ENCODE measurements at places on chromosomes 12 and 14.

GRCh38 chr12:93713060-93713459, 35.9 kb downstream of the CRADD start:
- DNase-seq, result no peak

- DNase-seq, result no peak
Measured at GRCh38 chr12:3684449-3685051, 68.4 kb downstream of the CRACR2A start.

DNA sequence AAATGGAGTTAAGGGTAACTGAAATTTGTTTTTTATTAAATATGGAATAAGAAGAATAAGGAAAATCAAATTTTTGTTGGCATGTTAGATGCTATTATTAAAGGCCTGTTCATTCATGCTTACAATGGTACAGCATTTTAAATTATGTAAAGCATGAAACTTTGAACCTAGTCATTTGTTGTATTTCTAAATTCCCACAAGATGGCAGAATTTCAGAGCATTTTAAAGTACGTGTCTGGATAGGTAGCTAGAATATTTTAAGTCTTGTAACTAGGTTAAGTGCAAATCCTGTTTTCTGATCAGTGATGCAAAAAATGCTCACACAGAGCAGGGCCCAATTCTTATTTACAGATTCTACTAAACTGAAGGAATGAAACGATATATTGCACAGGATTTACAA, 585.6 kb upstream of the MIS18BP1 start:
- no peak for DNase-seq

DNA sequence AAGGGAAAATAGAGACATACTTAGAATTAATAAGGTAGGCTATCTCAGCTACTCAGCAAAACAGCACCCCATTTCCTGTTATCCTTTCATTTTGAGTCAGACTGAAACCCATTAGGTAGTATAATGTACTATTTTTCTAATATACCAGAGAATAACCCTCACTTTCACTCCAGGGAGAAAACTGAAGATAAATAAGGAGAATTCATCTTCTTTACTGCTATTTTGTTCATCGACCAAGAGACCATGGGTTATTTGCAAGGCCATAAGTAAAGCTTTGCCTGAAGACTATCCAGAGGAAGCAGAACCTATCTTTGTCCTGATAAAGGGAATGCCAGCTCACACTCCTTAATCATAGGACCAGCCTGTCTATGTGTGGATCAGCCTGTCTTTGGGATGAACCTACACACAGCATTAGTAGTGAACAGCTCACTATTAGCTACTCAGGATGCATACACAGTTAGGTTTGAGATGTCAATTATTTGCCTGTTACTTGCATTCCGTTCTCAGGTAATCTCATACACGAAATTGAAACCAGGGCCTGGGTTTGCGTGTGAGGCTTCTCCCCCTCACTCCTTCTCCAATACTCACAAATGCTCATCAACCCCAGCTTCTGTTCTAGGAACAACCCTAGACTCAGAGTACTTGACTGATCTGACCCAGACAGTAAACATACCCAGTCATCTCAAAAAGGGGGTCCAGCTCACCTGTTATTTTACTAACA, 124.4 kb downstream of the DAD1 start:
- no peak for DNase-seq

GRCh38 chr12:54526812-54527630, 22.4 kb upstream of the PDE1B start:
- DNase-seq, result no peak

DNA sequence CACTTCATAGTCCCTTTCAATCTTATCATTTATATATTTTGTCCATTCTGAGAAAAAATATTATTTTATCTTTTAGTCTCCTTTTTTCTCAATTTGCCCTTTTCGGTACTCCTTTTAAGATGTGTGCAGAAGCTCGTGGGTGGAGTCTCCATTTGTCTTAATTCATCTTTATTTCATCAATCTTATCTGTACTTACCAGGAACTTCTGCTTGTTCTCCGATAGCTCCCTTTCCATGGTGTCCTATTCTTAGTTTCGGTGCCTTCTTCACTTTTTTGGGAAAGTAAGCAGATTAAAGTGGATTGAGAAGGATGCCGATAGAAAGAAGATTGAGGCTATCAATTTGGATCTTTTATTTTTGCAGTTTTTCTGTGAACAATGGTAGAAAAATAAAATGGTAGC, 183.4 kb upstream of the PLEKHA5 start:
- no peak for DNase-seq

DNA sequence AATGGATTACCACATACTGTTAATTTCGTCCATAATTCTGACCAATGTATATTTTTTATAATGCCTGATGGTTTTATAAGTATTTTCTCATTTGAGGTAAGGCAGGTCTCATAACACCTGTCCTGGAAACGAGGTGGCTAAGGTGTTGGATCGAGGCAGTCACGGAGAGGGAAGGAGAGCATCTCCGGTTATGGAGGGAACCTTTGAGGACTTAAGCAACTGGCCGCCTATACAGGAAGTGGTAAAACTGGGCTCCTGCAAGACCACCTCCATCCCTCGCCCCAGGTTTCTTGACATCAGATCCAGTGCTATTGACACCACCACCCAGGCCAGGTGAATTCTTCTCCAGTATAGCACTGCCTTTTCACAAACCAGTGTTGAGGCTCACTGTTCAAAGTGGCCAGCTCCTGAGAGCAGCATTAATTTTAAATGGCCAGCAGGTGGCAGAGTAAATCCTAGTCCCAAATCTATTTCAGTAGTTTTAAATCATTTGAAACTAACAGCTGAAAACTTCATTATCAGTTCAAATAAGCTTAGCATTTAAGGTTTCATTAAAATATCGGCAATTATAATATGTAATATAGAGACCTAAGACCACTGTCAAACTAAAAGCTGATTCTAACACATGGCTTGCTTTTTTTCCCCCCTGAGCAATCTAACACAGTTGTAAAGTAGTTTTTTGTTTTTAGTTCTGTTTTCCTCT, 100.8 kb downstream of the PPM1A start:
- no peak for DNase-seq

DNA sequence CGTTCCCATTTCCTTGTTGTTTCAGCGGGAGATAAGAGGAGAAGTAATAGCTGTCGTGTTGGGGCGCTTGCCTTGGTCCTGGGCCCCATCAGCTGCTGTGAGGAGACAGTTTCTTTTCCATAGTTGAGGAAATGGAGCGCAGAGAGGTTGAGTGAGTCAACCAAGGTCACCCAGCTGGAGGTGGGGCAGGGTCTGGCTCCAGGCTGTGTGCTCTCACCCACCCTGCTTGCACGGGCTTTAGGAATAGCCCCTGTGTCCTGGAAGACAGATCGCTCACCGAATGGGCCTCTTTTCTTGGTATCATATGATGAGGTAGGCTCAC, 165.7 kb upstream of the RTL1 start:
- no peak for DNase-seq

- DNase-seq, result no peak
Measured at GRCh38 chr14:101353422-101353821, 207.9 kb upstream of the DIO3 start.

- no peak for DNase-seq
Measured at GRCh38 chr12:15485466-15485865, 163.2 kb downstream of the PTPRO start.

DNA sequence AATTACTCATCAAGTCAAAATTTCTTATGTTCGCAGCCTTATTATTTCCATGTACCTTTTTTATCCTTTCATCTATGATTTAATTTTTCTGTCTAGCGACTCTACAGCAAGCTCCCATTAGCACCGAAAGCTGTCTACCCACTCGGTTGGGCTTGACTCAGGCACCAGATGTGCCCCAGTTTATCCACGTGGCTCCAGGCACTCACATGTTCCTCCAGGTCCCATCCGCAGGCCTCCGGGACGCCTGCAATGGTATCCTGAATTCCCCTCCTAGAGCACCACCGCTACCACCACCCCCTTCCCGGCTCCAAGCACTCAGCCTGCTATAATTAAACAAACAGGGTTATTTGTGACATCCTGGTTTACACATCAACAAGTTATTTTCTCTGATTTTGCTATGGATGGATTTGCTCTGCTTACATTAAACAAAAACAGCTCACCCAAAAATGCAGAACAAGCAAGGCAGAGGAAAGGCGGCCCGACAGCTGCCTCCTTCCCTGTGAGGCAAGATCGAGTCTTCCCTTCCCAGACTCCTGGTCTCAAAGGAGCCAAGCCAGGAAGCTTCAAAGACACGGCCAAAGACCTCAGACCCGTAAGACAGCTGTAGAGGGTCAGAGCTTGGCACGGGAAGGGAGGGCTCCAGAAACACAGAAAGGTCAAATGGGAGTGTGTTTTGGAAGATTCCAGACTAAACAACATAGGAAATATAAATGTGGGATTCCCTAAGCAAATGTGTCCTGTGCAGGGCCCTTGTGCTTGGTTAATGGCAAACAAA, 253.8 kb downstream of the TTC8 start:
- no peak for DNase-seq

- no peak for DNase-seq
Measured at GRCh38 chr12:72485017-72485701, 213.0 kb downstream of the TRHDE start.

DNA sequence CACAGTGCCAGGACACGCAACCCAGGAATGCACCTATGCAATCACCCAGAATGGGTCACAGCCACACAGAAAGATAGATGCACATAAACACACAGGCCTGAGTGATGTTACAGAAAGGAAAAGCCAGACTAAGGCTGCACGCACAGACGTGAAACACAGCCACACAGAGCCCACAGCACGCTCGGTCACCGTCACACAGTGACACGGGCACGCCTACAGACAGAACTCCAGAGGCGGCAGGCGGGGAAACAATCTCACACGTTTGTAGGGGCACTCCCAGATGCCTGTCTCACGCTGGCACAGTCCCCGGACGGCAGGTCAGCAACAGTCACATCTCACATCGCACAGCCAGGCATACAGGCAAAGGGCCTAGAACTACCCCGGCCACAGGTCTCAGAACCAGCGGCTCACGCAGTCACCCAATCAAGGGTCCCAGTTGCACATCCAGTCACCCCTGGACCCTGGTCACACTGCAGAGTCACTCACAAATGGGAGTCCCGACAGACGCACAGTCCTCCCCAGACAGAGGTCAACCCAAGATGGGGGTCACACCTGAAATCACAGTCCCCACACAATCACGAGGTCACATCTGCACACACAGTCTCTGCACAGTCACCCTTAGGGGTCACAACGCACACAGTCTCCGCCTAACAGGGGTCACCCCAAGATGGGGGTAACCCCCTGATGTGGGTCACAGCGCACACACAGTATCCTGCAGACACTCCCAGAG, 790 bp downstream of the SSH1 start:
- no peak for DNase-seq

GRCh38 chr12:104951759-104952509, 6.2 kb downstream of the SLC41A2 start:
- no peak for DNase-seq

- DNase-seq, result no peak
Measured at GRCh38 chr14:95668235-95668772, 17.9 kb upstream of the TCL1B start.

DNA sequence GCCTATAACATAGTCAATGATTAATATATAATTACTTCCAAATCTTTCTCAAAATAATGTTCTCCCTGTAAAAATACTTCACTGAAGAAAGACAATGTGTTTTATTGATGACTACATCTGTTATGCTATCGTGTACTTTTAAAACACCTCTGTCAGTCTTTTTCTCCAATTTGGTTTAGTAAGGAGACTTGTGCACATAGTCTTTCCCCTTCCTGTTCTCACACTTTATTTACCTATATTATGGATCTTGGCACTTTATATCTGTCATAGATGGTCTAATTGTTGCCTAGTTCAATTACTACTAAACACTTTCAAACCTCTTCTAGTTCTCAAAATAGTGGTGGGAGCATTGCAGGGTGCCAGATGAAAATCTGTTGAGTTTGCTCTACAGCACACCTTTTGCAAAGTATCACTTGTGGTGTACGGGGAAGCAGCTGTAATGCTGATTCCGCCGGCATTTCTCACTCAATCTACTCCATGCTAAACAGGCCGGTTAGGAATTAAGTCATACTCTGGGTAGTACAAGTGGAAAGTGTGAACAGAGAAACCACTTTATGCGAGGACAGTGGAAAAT, 1.1 kb upstream of the INSM2 start:
- no peak for DNase-seq

GRCh38 chr12:49763006-49763591, 21.7 kb downstream of the TMBIM6 start:
- peak; percentile 71 for DNase-seq

- no peak for DNase-seq
Measured at GRCh38 chr14:34262127-34262910, 199.7 kb downstream of the SPTSSA start.

DNA sequence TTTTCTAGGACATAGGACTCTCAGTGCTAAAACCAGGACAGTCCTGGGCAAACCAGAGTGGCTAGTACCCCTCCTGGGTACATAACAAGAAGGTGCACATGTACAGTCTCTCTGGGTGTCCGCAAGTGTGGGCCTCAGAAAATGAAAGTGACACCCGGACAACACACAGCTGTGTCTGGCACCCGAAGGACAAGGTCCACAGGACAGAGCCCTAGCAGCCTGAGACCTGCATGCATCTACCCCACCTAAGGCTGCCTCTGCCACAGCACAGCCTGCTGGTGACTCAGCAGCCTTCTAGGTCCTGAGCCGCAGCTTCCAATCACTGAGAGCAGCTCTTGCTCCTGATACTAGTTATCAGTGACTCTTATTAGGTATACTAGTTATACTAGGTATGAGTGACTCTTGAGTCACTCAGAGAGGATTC, 784.1 kb upstream of the TBX3 start:
- no peak for DNase-seq

DNA sequence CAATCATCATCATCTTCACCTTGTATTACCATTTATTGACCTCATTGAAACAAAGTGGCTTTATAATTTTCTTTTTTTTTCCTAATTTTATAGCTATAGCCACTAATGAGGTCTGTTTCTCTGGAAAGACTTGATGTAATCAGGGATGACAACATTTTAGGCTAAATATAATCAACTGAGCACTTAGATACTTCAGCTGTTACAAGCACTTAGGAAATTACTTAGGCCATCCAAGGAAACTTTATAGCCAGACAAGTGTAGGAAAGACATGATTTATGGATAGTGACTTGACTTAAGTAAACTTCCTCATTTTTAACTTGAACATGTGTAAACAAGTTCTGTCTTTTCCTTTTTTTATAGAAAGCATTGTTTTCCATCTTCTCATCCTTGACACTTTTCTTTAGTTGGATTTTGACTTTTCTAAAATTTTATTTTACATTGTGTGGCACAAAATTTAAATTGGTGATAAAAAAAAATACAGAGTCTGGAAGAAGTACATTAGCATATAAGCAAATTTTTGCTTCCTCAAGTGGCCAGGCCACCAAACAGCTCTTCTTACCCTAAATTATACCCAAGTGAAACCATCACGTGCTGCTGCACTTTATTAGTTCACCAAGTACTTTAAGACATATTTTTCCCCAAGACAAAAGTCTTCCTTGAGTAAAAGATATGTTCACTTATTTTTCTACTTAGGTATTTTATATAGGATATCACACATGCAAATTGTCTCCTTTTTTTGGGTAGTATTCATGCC, 15.1 kb downstream of the CPNE8 start:
- DNase-seq, result no peak

- no peak for DNase-seq
Measured at GRCh38 chr14:99863059-99863458, 69.8 kb downstream of the EML1 start.

GRCh38 chr12:125100551-125101434, 35.6 kb downstream of the AACS start:
- no peak for DNase-seq
